ENCODE measurements at places on chromosomes 12 and 14. TPM values are rescaled to one million over a fixed set of nuclear protein-coding genes. Genes with fewer than 3 reads are reported as not detected.

Gene SLC25A3
- total RNA-seq: 409 TPM

Gene HSPB8
- total RNA-seq: not detected

Gene WDR89
- 19.4 TPM for total RNA-seq

Gene RNASE3
- total RNA-seq: 2.2 TPM

Gene TAC3
- not detected for total RNA-seq

Gene DIO3
- not detected for total RNA-seq

Gene TAS2R9
- not detected for total RNA-seq

Gene C3AR1
- total RNA-seq: 10.3 TPM

Gene PSEN1
- total RNA-seq: 45.4 TPM

Gene SERPINA9
- total RNA-seq: not detected

Gene SALL2
- total RNA-seq: 0.94 TPM

Gene TPPP2
- total RNA-seq: not detected

Gene CCDC196
- total RNA-seq: not detected

Gene HNF1A
- not detected for total RNA-seq

Gene PDE3A
- total RNA-seq: 1.3 TPM

Gene MANSC1
- 0.31 TPM for total RNA-seq

Gene CLEC6A
- 1.0 TPM for total RNA-seq

Gene FAM186B
- 0.84 TPM for total RNA-seq

Gene INHBC
- 0.10 TPM for total RNA-seq

Gene LMBR1L
- 133 TPM for total RNA-seq

Gene PTPRQ
- total RNA-seq: not detected

Gene NEUROD4
- total RNA-seq: not detected

Gene ESRRB
- 0.10 TPM for total RNA-seq

Gene TMEM233
- total RNA-seq: not detected

Gene BEGAIN
- 0.73 TPM for total RNA-seq

Gene MYH6
- not detected for total RNA-seq

Gene APOLD1
- total RNA-seq: 1.8 TPM

Gene TGM1
- 4.2 TPM for total RNA-seq

Gene TBPL2
- total RNA-seq: not detected

Gene ADAM21
- total RNA-seq: not detected

Gene CACNB3
- total RNA-seq: 0.63 TPM

Gene SYCP3
- total RNA-seq: 0.21 TPM

Gene CD4
- 94.3 TPM for total RNA-seq

Gene PRPF39
- 59.8 TPM for total RNA-seq

Gene NGDN
- 92.7 TPM for total RNA-seq

Gene ESPL1
- total RNA-seq: 1.0 TPM

Gene AMDHD1
- 0.63 TPM for total RNA-seq

Gene SLC2A3
- 888 TPM for total RNA-seq

Gene CFAP54
- 0.21 TPM for total RNA-seq

Gene SLC25A29
- total RNA-seq: 9.2 TPM

Gene NRL
- 1.2 TPM for total RNA-seq

Gene GALNT8
- 0.42 TPM for total RNA-seq

Gene BDKRB2
- under 0.01 TPM for total RNA-seq

Gene ITGB7
- total RNA-seq: 49.8 TPM

Gene HOTAIR
- total RNA-seq: not detected

Gene GLIPR1L1
- total RNA-seq: not detected

Gene DPY19L2
- total RNA-seq: 1.5 TPM

Gene B3GNT4
- 0.10 TPM for total RNA-seq

Gene STON2
- 25.9 TPM for total RNA-seq

Gene NELL2
- total RNA-seq: 208 TPM
